ENCODE measurements at places on chromosomes 4 and X. TPM values are rescaled to one million over a fixed set of nuclear protein-coding genes. Genes with fewer than 3 reads are reported as not detected.

Gene TSR2
- 14.0 TPM for total RNA-seq

Gene RNF212
- total RNA-seq = 0.25 TPM

Gene LUZP4
- total RNA-seq = not detected

Gene EREG
- total RNA-seq = under 0.01 TPM

Gene CORIN
- under 0.01 TPM for total RNA-seq

Gene RNF128
- total RNA-seq = not detected

Gene ABRAXAS1
- 15.5 TPM for total RNA-seq

Gene PNMA6A
- total RNA-seq = 1.0 TPM

Gene RLIM
- 36.9 TPM for total RNA-seq

Gene JADE3
- 12.8 TPM for total RNA-seq

Gene PCDH7
- 0.51 TPM for total RNA-seq

Gene HSFX2
- 0.25 TPM for total RNA-seq

Gene CT45A10
- not detected for total RNA-seq

Gene GLRB
- total RNA-seq = 15.7 TPM

Gene CXorf49
- total RNA-seq = not detected

Gene FABP2
- not detected for total RNA-seq

Gene HMX1
- not detected for total RNA-seq

Gene ODAPH
- not detected for total RNA-seq

Gene MAGEH1
- total RNA-seq = 11.7 TPM

Gene FAM184B
- not detected for total RNA-seq

Gene C4orf36
- 0.38 TPM for total RNA-seq

Gene EDA
- 2.5 TPM for total RNA-seq

Gene PNMA3
- 0.13 TPM for total RNA-seq

Gene UBL4A
- 29.8 TPM for total RNA-seq

Gene ERAS
- total RNA-seq = not detected

Gene TBX22
- total RNA-seq = not detected

Gene CXorf38
- total RNA-seq = 9.0 TPM

Gene USP17L19
- total RNA-seq = not detected

Gene FAM47B
- total RNA-seq = not detected

Gene ODAM
- total RNA-seq = not detected

Gene SRPX2
- total RNA-seq = 4.0 TPM

Gene GAB3
- 6.7 TPM for total RNA-seq

Gene CXXC4
- under 0.01 TPM for total RNA-seq

Gene OPRPN
- total RNA-seq = not detected

Gene FMR1
- 22.8 TPM for total RNA-seq

Gene GRIA3
- total RNA-seq = not detected

Gene GYPE
- under 0.01 TPM for total RNA-seq

Gene GPR173
- total RNA-seq = 0.90 TPM

Gene TMPRSS11E
- not detected for total RNA-seq

Gene PDGFRA
- 0.13 TPM for total RNA-seq
